NCI-H460 (cell line): ENCODE measurements at places on chromosomes 1 and 21.

GRCh38 chr1:111789666-111790316, 34.1 kb downstream of the DDX20 start:
- no peak for DNase-seq

DNA sequence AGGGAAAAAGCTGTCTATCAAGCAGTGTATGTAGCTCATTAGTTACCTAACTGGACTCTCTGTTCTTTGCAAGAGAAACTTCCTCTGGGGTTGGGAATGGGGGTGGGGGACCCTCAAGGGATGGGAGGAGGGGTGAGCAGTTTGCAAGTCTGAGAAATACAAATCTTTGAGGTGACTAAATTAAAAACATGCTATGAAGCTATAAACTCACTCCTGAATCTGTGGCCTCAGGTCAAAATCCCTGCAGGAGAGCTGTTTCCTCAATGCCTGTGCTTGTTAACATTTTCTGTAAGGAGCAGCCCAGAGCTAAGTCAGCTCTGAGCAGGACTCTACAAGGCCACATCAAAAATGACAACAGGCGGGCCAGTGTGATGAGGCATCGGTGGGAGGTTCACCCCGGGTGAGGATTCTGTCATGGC, 32.8 kb upstream of the PTPRC start:
- DNase-seq = no peak

- DNase-seq = no peak
Observed at GRCh38 chr1:160209321-160210046, 4.3 kb downstream of the PEA15 start.

- no peak for DNase-seq
Observed at GRCh38 chr1:81543764-81544163, 257.0 kb upstream of the ADGRL2 start.

- DNase-seq = peak; percentile 46
Observed at GRCh38 chr1:53860967-53861411, 22.9 kb upstream of the NDC1 start.

DNA sequence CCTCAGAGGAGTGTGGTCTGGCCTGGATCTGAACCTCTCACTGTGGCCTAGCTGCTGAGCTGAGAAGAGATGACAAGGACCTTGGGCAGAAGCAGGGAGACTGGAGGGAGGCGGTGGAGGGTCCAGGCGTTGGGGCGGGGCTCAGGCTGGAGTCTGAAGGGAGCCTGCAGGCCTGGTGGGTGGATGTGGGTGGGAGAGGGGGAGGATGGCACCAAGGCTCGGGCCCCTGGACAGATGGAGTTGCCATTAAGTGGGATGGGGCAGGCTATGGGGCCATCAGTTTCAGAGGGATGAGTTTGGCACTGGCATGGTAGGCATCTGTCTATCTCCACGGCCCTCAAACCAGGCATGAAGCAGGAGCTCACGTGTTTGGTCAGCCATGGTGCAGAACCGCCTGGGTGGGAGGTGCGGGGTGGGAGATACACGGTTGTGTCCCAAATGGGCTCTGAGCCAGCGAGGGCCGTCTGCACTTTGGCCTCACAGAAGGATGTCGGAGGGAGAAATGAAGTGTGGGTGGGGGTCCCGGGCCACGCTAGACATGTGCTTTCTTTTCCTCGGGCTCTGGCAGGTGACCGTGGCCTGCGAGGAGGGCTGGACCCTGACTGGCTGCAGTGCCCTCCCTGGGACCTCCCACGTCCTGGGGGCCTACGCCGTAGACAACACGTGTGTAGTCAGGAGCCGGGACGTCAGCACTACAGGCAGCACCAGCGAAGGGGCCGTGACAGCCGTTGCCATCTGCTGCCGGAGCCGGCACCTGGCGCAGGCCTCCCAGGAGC, 23.6 kb downstream of the PCSK9 start:
- no peak for DNase-seq

DNA sequence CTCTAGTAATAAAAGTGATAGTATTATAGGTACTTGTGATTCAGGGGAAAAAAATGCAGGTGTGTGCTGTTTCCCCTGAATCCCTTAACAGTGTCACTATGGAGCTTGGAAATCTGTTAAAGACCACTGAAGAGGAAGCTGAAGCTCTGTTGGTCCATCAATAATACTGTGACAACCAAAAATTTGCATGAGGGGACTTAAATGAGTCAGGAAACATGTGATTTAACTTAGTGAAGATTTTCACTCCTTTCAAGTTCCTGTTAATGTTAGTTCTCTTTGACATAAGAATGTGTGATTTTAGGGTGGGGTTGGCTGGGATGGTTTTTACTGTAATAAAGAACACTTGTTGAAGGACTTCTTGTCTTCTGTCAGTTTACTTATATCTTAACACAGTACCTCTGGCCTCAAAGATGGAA, 32.0 kb downstream of the VANGL2 start:
- DNase-seq = no peak

DNA sequence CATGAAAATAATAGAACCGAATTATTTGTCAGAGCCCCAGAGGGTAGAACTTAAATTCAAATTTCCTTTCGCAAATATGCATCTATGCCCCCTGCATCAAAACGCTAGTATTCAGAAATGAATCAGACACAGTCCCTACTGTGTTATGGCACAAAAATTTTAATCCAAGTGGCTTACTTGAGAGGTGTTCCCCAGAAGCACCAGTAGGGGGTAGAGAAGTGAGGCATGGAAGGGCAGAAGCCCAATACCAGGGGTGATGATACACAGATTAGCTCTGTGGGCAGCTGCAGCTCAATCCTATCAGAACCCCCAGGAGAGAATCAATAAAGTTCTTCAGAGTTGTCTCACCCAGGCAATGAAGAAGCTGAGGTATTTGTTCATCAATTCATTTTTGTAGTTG, 342.2 kb downstream of the OMA1 start:
- no peak for DNase-seq

GRCh38 chr1:171793636-171794035, 12.2 kb downstream of the METTL13 start:
- no peak for DNase-seq

DNA sequence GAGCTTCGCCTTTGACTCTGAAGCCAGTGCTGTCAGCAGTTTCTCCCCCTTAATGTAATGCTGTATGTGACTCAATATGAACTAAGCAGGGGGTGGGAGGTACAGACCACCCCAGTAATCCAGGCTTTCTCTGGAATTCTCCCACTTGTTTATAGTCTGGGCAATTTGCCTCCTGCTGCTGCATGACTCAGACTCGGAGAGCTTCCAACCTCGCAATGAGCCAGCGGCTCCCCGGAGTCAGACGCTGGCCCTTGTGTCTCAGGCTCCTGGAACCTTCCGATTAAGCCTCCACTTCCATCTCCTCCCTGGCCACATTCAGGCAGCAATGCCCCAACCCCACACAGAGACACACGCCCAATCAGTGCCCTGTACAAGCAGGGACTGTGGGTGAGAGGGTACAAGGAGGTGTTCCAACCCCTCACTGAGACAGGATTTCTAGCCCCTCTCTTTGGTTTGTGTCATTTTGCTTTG, 471.7 kb upstream of the VAMP3 start:
- peak; percentile 59 for DNase-seq

DNA sequence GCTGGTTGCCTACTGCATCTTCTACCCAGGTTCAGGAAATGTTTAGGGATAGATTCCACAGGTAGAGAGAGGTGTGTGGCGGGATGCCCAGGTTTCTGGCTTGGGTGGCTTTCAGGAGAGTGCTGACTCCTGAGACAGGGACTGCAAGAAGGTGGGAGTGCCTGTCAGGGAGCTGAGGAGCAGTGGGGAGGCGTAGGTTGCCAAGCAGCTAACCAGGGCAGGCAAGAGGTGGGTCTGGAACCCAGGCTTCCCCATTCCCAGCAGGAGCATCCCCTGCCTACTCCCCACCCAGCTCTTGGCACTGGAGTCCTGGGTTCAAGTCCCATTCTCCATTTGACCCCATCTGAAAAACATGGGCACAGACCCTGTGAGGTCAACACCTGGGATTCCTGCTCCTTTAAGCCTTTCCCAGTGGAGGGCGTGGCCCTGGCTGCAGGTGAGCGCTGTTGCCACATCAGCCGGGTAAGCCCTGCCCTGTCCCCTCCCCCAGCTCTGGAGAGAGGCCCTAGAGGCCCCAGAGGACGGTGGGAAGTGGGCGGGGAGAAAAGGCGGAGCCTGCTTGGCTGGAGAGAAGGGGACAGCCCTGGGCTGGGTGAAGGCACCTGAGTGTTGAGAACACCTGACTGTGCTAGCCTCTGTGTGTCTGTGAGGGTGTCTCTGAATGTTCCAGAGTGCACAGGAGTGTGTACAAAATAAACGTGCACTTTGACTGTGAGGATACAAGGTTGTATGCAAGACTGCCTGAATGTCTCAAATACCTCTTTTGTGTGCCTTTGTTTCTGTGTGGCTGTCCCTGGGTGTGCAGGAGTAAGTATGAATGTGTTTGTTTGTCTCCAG, 14.0 kb upstream of the SYNC start:
- peak; percentile 36 for DNase-seq
